ENCODE measurements at places on chromosomes 5 and 9.

- no peak for DNase-seq
Observed at GRCh38 chr5:5752844-5753243, 330.4 kb downstream of the ICE1 start.

DNA sequence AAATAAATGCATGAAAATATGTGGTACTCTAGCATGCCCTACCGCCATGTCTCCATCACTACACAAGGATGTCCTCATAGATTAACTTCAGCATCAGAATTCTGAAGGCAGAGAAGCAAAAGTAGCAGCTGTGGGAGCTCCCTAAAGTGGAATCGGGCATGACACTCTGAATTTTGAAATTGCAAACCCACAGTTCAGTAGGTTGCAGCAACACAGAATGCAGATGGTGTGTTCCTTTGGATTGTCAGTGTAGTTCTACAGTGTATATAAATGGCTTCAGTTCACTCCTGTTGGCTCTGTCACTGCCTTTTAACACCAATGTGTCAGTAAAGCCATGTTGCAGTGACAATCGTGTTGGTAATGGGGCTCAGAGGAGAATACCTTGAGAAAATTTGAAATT lies 973.6 kb upstream of the WWC1 start:
- no peak for DNase-seq

- no peak for DNase-seq
Observed at GRCh38 chr9:32867026-32867425, 83.7 kb downstream of the TMEM215 start.

GRCh38 chr5:35483191-35483590 lies 134.5 kb upstream of the SPEF2 start:
- DNase-seq = no peak

GRCh38 chr5:177553671-177554429 lies 513 bp downstream of the FAM193B start:
- DNase-seq = peak; percentile 15

All from activated T-helper 1 cell treated with Interleukin-2 at 50 U/mL for 16 hours (primary cell).